ENCODE measurements at places on chromosomes 2 and 18.

- no peak for DNase-seq
These were observed 109.7 kb upstream of the ARL5A start for GRCh38 chr2:151937966-151938365.

- DNase-seq = no peak
These were observed 641.9 kb downstream of the SLC4A3 start for GRCh38 chr2:220269367-220269766.

- no peak for DNase-seq
These were observed 11.8 kb downstream of the TDRD15 start for GRCh38 chr2:21135585-21135984.

- no peak for DNase-seq
These were observed 129.3 kb upstream of the CCDC150 start for GRCh38 chr2:196510246-196510645.

DNA sequence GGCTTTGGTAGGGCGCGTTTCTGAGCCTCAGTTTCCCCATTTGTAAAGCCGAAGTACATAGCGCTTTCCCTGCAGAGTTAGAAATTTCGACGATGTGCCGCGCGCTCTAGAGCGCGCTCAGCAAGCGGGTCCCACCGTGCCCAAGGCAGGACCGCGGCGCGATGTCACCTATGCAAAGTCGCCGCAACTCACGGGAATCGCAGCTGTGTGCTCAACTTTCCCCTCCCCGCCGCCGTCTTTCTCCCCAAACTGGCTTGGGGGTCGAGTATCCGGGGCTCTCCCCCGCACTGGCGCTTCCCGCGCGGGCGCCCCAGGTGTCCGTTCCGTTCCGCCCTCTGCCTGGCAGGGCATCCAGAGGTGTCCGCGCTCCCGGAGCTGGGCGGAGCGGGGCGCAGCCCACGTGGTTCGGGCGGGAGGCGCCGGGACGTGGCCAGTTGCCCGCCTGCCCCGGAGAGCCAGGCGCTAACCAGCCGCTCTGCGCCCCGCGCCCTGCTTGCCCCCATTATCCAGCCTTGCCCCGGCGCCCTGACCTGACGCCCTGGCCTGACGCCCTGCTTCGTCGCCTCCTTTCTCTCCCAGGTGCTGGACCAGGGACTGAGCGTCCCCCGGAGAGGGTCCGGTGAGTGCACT lies at the start of gene MLPH:
Gene MLPH (plus strand): TSS at position 433 of the 630 bp plus-strand sequence. CDS start 6,176 bp downstream, outside the sequence.
- no peak for DNase-seq

- DNase-seq = no peak
These were observed 182.7 kb upstream of the GLI2 start for GRCh38 chr2:120552800-120553481.

DNA sequence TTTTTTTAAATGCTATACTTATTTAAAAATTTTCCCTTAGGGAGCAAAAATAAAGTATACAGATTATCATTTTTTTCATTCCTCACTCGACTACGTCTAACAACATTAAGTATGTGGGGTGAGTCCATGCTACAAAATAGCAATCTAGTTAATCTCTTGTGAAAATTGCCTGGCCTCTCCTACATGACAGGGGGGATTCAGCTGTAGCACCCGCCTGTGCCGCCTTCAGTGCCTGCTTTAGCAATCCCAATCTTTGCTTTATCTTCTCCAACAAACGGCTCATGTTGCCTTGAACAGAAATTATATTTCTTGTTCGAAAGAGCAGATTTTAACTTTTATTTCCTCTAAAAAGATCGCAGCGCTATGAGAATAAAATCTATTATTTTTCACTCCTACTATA lies 2.4 kb upstream of the SOX11 start:
- no peak for DNase-seq

- DNase-seq = no peak
These were observed 9.8 kb downstream of the SNORC start for GRCh38 chr2:232879618-232880494.

DNA sequence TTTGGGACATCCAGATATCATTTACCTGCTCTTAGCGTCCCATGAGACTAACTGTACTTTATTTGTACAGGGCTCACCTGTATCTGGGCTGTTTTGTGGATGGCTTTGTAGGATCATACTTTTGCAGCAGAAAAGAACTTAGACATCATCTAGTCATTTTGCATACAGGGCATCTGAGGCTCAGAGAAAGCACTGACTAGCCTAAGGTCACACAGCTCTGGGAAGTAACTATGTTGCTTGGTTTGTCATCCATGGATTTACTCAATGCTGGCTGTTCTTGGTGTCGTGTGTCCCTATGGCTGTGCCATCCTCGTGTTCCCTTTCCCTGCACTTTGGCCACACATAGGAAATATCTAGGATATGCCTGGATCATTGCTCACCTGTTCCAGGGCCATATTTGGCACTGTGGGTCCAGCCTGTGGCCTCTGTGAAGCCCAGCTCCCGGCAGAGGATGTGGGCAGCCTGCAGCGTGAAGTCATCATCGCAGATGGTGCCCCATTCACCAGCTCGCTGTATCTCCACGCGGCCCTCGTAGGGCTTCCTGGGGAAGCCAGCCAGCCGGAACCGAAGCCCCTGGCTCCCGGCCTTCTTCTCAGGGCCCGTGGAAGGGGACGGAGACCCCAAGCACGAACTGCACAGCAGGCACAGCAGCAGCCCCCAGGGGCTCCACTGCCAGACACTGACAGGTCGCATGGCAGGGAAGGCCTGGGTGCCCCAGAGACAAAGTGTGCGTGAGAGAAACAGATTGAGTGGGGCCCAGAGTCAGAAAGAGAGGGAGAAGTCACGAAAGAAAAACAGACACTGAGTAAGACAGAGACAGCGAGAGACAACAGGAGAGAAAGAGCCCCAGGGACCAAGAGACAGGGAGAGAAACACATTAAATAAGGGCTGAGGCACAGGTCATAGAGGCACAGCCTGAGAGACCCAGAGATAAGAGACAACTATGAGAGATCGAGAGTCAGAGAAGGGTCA lies 1.5 kb downstream of the LOXL3 start:
- no peak for DNase-seq

DNA sequence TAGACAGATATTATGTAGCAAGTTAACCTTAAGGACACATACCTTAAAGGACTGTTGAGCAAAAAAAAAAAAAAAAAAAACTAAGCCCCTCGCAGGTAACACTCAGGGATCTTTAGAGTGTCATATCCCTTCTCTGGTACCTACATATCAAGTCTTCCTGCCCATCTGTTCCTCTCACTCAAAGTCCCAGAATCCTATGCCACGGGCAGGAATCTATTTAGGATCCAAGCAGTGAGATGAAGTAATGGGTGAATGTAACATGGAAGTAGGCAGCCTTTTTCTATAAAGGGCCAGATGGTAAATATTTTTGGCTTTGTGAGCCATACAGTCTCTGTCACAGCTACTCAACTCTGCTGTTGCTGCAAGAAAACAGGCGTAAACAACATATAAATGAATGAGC lies 496.7 kb downstream of the STK39 start:
- DNase-seq = no peak

DNA sequence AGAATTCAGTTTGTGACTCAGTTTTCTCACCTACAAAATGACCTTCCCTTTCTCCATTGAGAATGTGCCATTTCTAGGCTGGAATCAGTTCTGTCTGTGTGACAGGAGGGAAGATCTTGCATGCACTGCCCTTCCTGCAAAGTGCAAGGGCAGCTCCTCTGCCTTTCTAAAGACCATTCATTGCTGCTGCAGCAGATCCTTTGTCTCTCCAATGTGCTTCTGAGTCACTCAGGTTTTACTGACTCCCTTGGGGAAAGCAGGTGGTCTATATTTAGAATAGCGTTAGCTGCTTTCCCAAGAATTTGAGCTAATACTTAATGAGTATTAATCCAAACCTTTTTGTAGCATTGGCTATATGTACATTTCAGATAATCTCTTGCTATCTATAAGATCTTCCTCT lies 62.5 kb downstream of the DAW1 start:
- no peak for DNase-seq

DNA sequence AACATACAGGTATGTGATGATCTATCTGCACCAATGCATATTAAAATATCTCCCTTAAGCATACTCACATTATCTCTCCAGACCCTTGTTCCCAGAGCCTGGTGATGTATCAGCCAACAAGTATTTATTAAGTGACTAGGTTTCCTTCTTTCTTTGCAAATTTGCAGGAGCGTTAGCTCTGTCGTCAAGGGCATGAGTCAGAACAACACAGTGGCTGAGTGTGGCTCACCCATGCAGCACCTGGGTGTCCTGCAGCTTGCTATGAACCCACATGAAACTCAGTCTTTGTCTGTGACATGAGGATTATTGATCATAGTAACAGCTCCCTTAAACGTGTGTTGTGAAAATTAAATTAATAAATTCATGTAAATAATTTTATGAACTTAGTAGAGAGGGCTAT lies 96.6 kb downstream of the PIEZO2 start:
- DNase-seq = no peak

GRCh38 chr2:139122711-139123158 lies 342.5 kb upstream of the NXPH2 start:
- DNase-seq = peak; percentile 10

- no peak for DNase-seq
These were observed 137.5 kb downstream of the COMMD1 start for GRCh38 chr2:62042944-62043343.

GRCh38 chr18:34972765-34973414 lies 68.3 kb upstream of the MAPRE2 start:
- DNase-seq = no peak

DNA sequence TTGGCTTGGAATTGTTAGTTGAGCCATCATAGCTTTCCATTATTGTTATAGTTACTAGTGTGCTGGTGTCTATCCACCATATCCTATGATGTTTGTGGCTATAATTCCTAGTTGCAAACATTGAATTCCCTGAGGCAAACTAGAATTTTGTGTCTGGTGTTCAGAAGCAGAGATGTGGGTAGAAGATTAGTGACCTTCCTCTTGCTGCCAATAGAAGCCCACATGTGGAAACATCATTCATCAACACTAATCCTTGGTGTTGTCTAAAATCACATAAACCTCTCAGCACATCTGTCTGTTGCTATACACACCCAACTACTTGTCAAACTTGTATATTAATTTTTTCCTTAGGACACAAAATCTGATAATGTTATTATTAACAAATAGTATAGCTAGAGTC lies 374.1 kb downstream of the TGIF1 start:
- DNase-seq = no peak

- DNase-seq = no peak
These were observed 262.6 kb upstream of the HS6ST1 start for GRCh38 chr2:128580988-128581848.

DNA sequence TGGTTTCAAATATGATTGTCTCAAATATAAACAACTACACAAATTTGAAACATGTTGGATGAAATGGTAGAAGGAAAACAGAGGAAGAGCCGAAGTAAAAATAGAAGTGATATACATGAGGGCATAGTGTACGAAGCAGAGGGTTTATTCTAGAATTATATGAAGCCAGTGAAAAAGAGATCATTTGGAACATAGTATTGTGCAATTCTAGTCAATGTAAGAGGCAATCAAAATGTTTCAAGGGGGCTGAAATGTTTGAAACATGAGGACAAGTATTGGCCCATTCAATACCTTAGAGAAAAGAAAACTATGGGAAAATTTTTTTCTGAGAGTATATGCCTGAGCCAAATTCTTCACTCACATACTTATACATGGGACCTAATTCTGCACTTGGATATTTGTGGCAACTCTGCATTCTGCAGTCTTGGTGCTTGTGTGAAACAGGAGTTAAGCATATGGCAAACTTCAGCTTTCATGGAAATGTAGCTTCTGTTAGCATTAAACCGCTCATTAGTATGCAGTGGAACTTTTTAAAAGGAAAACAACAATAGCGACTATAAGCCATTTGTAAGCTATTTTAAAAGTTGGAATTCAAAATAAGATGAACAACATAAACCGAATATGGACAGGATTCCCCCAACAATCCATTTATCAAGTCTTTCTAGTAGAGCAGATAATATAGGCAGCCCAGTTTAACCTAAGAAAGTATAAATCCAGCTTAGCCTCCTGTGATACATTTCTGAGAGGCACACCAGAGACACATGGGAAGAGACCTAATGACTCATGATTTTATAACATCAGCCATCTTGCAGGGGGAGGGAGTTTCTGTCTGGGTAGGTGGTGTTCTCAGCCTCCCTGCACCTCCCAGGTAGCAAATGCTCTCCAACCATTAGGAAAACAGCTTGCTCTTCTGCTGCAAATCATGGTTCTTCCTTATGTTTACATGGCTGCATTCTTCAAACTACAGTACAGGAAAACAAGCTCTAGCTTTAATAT lies 197.8 kb downstream of the PAX3 start:
- DNase-seq = no peak

GRCh38 chr2:75325594-75325993 lies 126.3 kb upstream of the TACR1 start:
- DNase-seq = no peak

GRCh38 chr2:135227386-135227785 lies 175.3 kb downstream of the RAB3GAP1 start:
- DNase-seq = no peak

DNA sequence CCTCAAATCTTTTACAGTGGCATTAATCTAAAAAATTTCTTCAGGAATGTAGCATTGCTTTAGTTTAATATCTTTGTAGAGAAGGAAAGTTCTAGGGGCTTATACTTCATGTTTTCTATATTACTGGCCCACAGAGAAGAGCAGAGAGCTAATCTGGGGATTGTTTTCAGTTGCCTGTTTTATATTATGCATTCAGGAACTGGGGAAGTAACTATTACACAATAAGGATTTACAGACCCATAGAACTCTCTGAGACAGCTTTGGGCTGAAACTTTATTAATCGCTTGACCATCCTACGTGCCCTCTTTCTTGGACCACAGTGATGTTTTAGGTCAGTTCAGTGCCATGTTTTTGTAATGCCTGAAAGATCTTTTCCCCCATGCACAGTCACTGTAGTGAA lies 29.9 kb downstream of the BIRC6 start:
- DNase-seq = no peak

- no peak for DNase-seq
These were observed 523.3 kb downstream of the TRIB2 start for GRCh38 chr2:13240061-13240460.

GRCh38 chr2:218880102-218880858 lies at the start of gene WNT10A:
Gene WNT10A (plus strand): TSS chr2:218880852. CDS start chr2:218880996, 144 bp downstream.
- DNase-seq = no peak

DNA sequence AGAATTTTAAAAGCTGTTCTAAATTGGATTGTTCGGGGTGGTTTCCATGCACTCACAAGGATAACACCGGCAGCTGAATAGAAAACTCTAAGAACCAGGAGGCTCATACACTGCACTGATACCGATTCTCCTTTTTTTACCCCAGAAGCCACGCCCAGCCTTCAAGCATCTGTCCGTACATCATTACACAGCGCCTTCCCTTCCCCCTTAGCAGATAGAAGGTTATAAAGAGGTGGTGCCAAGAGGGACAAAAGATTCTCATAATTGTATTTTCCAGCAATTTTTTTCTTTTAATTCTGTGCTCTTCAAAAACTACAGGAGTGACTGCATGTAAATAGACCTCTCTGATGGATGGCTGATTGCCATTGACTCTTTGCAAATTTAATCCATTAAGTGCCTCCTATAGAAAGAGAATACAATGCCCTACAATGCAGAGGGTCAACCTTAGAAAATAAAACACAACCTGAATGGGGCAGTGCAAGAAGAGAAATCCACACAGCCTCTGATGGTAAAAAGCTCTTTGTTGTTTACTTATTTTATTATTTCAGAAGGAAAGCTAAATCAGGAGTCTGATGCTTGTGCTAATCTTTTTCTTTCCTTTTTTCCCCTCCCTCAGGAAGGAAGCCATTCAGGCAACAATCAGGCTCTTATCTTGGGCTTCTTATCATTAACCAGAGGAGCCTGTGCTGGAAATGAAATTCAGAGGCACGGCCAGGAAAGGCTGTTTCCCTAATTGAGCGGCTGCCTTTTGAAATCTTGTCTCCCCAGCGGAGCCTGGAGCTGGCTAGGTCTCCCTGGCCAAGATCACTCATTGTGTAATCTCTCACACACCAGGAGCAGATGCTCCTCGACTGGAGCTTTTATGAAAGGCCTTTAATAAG lies 198.9 kb upstream of the NABP1 start:
- DNase-seq = no peak

Data from AG04449 (cell line).